PC-3 (cell line): ENCODE measurements at places on chromosomes 5 and 9. TPM values are rescaled to one million over a fixed set of nuclear protein-coding genes. Genes with fewer than 3 reads are reported as not detected.

DNA sequence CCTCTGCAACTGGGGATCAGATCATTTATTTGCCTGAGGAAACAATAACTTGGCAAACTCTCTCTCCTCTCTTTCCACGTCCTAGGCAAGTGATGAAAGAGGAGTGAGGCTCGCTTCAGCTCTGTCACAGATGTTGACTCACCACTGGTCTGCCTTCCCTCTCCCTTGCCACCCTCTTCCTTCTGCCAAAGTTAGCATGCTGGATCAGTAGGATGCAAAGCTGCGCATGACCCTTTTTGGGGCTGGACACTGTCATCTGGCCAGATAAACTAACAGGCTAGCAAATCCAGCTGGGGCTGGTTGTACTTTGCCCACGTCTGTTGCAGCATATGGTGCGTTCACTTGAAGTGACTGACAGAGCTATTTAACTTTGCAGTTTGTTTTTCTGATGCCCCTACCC lies 36.2 kb upstream of the SMARCA2 start:
- no peaks in the 10 kb centered on the region for H3K4me1 ChIP-seq
- H3K27me3 ChIP-seq = peaks cover 16% of the 10 kb centered on the region; the same call in 1 of the 2 replicates
- H3K36me3 ChIP-seq = no peaks in the 10 kb centered on the region
- no peak overlapping the region for H3K27ac ChIP-seq
- H3K4me3 ChIP-seq = no peak overlapping the region

Gene DBH
- total RNA-seq = not detected in 2 replicates

DNA sequence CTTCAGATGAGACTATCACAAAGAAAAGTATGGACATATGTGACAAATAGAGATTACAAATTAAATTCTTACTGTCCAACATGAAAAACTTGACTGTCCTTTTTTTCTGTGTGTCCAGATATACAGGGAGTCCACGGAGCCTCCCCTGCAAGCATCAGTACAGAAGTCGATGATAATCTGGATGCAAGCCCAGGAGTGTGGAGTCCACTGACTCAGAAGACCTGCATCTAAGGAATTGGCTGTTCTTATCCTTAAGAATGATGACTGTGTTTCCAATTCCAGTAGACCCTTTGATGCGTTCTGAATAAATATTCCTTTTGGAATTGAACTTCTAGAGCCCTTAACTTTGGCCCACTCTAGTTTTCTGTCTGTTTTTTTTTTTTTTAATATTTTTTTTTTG lies 56.7 kb upstream of the TAF11L2 start:
- no peaks in the 10 kb centered on the region for H3K36me3 ChIP-seq
- peak; percentile 50 for DNase-seq
- H3K4me1 ChIP-seq = peaks cover 14% of the 10 kb centered on the region
- H3K4me3 ChIP-seq = no peak overlapping the region

- H3K4me1 ChIP-seq = no peaks in the 10 kb centered on the region
- no peak overlapping the region for H3K27ac ChIP-seq
- H3K36me3 ChIP-seq = no peaks in the 10 kb centered on the region
- H3K27me3 ChIP-seq = no peaks in the 10 kb centered on the region
- DNase-seq = no peak
- H3K4me3 ChIP-seq = no peak overlapping the region
These were observed 281.1 kb upstream of the ANKRD55 start for GRCh38 chr5:56514245-56514644.

- H3K27ac ChIP-seq = 0 out of 2 replicates have a peak overlapping the region, but pooled peaks have one; percentile 11
- no peak overlapping the region for H3K4me3 ChIP-seq
- H3K4me1 ChIP-seq = peaks cover 3% of the 10 kb centered on the region
- no peaks in the 10 kb centered on the region for H3K27me3 ChIP-seq
- peaks cover 5% of the 10 kb centered on the region; the same call in 1 of the 2 replicates for H3K36me3 ChIP-seq
These were observed 48.2 kb upstream of the RPL26L1 start for GRCh38 chr5:172910828-172911627.

GRCh38 chr9:79812099-79812498 lies 240.3 kb downstream of the TLE4 start:
- no peak overlapping the region for H3K4me3 ChIP-seq
- H3K4me1 ChIP-seq = peaks cover 24% of the 10 kb centered on the region
- H3K27me3 ChIP-seq = no peaks in the 10 kb centered on the region

GRCh38 chr5:147610798-147611197 lies 100.9 kb upstream of the DPYSL3 start:
- H3K4me3 ChIP-seq = no peak overlapping the region
- H3K27me3 ChIP-seq = peaks cover 9% of the 10 kb centered on the region; the same call in 1 of the 2 replicates
- peaks cover 15% of the 10 kb centered on the region; the same call in 1 of the 2 replicates for H3K4me1 ChIP-seq
- no peaks in the 10 kb centered on the region for H3K36me3 ChIP-seq

DNA sequence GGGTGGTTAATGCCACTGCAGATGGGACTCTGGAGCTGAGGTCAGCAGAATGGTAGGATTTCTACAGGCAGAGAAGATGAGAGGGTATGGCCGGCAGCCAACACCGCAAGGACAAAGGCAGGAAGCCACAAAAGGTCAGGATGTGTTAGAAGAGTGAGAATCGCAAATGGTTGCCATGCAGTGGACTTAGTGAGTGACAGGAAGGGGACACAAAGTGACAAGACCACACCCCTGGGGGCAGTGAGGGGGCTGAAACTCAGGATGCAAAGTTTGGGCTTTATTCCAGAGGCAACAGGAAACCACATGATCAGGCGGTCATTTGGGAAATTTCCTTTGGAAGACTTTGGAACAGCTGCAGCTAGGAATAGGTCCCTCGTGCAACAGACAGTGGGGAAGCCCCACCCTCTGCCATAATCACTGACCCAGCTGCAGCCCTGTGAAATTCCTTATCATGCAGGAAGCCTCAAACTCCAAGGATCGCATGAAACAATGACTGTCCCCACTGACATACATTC lies 14.2 kb upstream of the CCDC180 start:
- H3K36me3 ChIP-seq = no peaks in the 10 kb centered on the region
- H3K4me1 ChIP-seq = 0 out of 2 replicates have a peak, but pooled peaks cover 6% of the 10 kb centered on the region
- peak; percentile 49 for DNase-seq
- H3K4me3 ChIP-seq = no peak overlapping the region

DNA sequence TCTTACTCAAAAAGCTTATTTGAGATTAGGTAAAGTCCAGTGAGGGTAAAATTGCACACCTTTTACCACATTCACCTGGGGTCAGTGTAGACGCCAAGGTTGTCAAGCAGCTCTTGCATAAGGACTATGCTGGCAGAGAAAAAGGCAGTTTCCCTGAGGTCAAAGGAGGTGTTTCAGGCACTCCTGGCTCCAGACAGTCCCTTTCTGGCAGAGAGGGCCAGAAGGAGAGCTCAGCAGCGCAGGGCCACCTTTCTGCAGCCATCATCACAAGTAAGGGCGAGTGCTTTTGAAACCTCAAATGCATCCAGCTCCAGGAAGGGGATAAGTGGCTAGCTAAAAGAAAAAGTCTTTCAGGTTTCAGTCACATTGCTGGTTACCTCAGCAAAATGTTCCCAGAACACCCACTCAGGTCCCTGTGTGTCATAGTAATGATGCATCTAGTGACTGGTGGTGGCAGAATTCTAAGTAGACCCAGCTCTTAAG lies 16.7 kb upstream of the IL13 start:
- no peak overlapping the region for H3K4me3 ChIP-seq
- no peaks in the 10 kb centered on the region for H3K4me1 ChIP-seq
- no peaks in the 10 kb centered on the region for H3K36me3 ChIP-seq
- H3K27me3 ChIP-seq = no peaks in the 10 kb centered on the region

- no peak overlapping the region for H3K4me3 ChIP-seq
- no peak overlapping the region for H3K27ac ChIP-seq
- no peaks in the 10 kb centered on the region for H3K27me3 ChIP-seq
- H3K4me1 ChIP-seq = no peaks in the 10 kb centered on the region
These were observed 600.8 kb upstream of the ARRDC3 start for GRCh38 chr5:91983869-91984268.

Gene HACD4
- not detected in 2 replicates for total RNA-seq

GRCh38 chr9:99269416-99269815 lies 47.3 kb downstream of the SEC61B start:
- DNase-seq = peak; percentile 28
- H3K27me3 ChIP-seq = no peaks in the 10 kb centered on the region
- no peaks in the 10 kb centered on the region for H3K36me3 ChIP-seq
- no peak overlapping the region for H3K4me3 ChIP-seq
- peaks cover 3% of the 10 kb centered on the region; the same call in 1 of the 2 replicates for H3K4me1 ChIP-seq

- peaks cover 21% of the 10 kb centered on the region for H3K4me1 ChIP-seq
- DNase-seq = no peak
- no peak overlapping the region for H3K4me3 ChIP-seq
- H3K36me3 ChIP-seq = peaks cover 7% of the 10 kb centered on the region; the same call in 1 of the 2 replicates
- H3K27ac ChIP-seq = no peak overlapping the region
- no peaks in the 10 kb centered on the region for H3K27me3 ChIP-seq
These were observed 23.5 kb upstream of the IFNE start for GRCh38 chr9:21505425-21506179.

Gene FCN1
- not detected in 2 replicates for total RNA-seq
